Activated T-cell treated with anti-CD3 and anti-CD28 coated beads for 48 hours (primary cell): ENCODE measurements at places on chromosomes 3 and 15.

GRCh38 chr3:143737065-143737464, 111.2 kb downstream of the SLC9A9 start:
- DNase-seq, result no peak

DNA sequence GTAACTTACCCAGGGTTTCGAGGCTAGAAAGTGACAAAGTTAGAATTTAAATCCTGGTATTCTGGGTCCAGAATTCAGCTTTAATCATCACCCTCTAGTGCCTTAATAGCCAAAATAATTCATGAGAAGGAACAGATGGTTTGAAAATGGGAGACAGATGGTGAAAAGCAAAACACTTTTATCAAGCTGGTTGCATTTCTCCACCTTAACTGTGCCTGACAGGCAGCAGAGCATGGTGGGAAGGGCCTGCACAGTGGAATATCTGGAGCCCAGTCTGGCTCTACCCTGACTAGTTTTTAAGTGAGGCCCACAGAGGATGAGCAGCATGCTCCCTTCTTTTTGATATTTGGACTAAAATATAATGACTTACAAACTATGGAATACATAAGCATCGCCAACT, 35.6 kb upstream of the RASGRP1 start:
- no peak for DNase-seq

DNA sequence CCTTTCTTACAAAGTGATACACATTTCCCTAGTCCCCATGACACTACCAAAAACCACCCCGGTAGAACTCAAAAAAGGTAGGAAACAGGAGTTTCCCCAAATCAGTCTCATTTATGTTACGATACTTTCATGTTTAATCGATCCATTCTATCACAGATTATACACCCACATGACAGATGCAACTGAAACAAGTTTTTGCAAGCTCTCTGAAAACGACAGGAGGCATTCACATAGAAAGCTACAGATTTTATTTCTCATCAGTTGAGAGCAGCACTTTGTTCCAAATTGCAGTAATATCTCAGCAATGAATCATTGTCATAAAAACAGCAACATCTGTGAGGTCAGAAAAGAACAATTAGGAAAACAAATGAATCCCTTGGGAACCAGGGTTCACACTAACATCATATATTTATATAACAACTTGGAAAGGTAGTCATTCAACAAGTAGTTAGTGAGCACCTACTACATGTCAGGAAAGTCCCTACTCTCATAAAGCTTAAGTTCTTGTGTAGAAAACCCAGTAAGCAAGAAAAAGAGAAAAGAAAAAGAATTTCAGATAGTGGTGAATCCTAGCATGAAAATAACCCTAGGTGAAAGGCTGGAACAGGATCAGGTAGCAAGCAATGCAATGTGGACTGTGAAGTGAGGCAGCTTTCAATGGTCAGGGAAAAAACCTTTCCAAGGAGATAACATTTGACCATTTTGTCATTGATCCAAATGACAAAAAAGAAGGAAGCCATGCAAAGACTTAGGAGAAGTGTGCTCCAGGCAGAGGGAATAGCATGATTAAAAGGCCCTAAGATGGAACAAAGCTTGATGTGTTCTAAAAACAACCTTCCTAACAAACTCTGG, 8.3 kb downstream of the PLD1 start:
- no peak for DNase-seq

GRCh38 chr3:57696801-57697321, 4.0 kb upstream of the DENND6A start:
- DNase-seq, result no peak

GRCh38 chr3:174159604-174160003, 699.5 kb upstream of the NAALADL2 start:
- no peak for DNase-seq

DNA sequence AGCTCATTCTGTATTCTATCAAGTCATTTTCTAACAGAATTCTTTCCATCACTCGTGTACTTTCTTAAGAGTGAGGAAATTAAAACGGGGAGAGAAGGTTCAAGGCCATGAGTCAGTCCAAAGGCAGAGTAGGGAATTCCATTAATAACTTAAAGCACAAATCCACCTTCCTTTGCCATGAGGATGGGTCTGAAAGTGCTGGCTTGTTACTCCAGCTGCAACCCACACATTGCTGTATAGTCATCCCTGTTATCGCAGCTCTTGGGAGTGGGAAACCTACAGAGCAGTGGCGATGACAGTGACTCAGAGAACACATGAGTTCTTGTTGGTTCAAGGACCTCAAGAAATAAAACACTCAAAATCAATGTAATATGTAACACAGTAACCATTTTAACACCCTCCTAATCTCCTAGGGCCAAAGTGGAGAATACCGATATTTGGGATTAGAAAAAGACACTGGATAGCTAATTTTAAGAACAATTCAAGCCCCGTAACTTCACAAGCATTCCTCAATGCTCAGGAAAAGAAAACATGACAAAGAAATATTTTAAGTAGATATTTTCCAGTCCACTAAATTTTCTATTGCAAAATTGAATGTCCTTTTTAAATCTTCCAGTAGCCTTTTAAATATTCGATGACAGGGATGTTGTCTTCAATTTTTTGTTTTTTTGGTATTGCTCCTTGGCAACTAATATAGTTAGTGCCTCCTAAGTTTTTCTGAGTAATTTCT, 179.9 kb upstream of the THBS1 start:
- no peak for DNase-seq

DNA sequence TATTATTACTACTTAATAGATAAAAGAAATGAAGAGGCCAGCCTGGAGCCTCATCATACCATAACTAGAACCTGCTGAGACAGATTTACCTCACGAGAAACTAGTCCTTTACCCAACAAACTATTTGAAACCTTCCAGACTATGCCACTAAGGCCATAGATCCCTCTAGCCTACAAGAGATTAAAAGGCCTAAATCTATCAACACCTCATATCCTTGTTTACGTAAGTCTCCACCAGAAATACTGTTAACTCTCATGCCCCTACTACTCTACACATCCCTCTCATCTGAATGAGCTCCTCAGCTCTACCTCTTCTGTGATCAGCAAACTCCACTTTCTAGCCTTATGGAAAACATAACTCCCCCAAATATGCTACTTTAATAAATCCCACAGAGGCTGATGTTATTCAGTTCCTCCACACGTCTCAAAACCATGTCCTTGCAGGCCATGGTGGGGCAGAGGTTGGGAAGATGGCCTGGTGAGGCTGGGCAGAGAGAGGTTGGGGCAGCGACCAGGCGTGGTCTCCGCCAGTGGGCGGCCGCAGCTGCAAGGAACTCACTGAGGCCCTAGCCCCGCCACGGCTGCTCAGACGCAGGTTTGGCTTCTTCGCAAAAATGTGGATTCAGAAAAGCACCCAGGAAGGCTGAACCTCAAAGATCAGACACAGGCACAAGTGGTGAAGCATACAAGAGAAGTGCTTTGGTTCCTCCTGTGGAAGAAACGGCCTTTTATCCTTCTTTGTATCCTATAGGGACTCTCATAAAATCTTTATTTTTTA, 65.8 kb downstream of the GSK3B start:
- DNase-seq, result no peak

GRCh38 chr3:146115619-146116018, 45.4 kb downstream of the PLOD2 start:
- no peak for DNase-seq

DNA sequence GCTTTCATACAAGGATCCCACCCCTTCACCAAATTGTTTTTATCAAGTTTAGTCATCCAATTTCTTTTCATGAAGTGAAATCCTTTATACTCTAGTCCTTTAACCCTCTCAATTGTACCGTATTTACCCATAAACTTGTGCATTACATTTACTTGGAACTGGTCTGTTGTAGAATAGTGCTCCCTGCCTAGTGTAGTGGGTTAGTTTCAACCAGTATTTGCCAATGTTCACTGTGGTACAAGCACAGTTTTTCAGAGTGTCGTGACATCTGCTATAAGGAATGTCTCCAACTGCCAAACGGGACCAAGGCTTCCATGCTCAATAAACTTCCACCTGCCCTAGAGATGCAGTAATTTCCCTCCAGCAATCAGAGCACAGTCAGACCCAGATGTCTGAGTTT, 211.9 kb downstream of the KCNAB1 start:
- no peak for DNase-seq

GRCh38 chr15:90697175-90697574, 20.0 kb upstream of the BLM start:
- no peak for DNase-seq

GRCh38 chr3:99332718-99333117, 305.7 kb upstream of the COL8A1 start:
- no peak for DNase-seq

DNA sequence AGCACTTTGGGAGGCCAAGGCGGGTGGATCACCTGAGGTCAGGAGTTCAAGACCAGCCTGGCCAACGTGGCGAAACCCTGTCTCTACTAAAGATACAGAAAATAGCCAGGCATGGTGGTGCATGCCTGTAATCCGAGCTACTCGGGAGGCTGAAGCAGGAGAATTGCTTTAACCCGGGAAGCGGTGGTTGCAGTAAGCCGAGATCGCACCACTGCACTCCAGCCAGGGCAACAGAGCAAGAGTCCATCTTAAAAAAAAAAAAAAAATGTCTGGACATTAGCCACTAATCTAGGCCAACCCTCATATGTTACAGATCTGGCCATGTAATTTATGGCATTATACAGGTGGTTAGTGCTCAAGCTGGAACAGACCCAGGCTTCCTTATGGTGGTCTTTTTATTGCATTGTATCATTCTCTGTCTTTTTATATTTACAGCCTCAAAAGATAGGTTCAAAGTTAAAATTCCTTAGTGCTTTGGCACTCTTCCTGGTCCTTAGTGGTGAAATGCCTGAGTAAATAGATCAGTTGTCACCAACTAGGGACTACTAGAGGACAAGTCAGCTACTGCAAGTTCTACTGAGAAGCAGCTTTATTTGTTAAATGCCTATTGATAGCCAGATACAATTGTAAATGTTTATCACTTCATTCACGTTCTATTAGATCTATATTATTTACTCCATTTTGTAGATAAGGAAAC, 16.0 kb downstream of the STARD9 start:
- no peak for DNase-seq

GRCh38 chr3:38805765-38806386, 10.1 kb downstream of the SCN10A start:
- DNase-seq, result peak; percentile 18

- no peak for DNase-seq
These were observed 86.9 kb upstream of the UBE2E2 start for GRCh38 chr3:23116081-23116837.
